ENCODE measurements at places on chromosomes 16 and 17.

GRCh38 chr16:67091906-67092566 is 17.7 kb upstream of the PHAF1 start:
- DNase-seq = no peak

DNA sequence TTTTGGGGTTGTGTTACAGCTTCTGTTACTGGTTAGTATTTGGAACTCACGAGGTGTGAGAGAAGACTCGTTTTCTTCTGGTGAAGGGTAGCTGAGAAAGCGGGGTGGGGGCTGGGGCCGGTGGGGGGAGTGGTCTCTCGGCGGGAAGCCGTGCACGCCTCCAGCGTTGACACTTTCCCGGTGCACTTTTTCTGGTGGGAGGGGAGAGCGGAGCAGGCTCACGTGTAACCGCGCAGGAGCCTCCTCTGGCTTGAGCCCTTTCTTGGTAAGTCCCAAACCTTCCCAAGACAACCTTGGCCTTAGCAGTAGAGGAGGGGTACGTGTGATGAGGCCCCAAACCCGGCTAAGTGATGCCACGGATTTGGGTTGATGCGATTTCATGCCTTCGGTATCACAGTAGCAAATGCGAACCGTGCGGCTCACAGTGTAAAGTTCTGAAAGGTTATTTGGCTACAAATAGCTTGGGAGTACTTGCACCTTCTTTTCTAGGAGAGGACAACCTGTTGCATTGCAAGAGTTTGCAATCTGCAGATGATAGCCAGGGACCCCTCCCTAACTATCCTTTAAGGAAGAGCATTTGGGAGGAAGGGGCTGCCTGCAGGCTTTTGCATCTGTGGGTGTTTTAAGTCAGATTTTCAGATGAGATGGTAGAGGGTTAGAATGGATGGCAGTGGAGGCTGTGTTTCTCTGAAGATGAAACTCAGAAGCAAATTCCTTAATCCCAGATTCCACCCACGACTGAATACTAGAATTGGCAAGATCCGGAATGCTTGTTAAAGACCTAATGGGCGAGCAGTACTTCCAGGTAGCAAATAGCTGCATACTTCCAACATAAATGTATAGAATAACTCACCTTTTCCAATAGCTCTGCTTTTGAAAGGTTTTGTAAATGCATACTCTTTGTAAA is 1.5 kb downstream of the HLF start:
- DNase-seq = peak; percentile 22

- DNase-seq = no peak
These were observed 458 bp downstream of the ZNF200 start for GRCh38 chr16:3234543-3234856.

DNA sequence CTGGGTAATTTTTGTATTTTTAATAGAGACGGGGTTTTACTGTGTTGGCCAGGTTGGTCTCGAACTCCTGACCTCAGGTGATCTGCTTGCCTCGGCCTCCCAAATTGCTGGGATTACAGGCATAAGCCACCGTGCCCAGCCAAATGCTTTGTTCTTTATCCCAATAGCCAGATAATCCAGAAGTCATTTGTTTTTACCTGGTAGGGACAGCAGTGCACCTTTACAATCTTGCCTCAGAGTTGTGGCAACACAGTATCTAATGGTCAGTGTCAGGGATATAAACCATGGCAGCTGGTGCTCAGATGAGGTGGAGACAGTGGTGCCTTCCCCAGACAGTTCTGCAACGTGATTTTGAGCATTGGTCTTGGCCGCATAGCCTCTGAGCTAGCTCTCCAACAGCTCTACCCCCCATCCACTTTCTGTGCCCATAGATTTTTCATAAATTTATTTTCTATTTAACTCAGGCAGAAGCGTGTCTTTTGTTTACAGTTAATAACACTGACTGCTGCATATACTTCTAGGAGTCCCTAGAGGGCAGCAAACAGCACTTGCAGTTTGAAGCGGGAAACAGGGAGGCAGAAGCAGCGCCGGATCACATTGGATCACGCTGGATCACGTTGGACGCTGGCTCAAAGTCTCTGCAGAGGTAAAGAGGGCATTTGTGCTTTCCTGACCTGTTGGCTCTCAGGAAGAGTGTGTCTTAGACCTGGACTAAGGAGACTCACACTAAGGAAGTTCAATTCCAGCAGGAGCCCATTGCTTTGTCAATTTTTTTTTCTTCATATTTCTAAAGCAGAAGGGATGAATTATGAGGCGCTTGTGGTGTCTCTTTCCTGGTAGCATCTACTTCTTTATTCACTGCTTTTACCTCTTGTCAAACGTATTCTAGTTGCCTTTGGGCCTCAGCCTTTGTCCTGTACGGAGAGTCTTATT is 5.1 kb upstream of the GGT6 start:
- peak; percentile 68 for DNase-seq

GRCh38 chr16:19014461-19014860 is 30.7 kb downstream of the TMC7 start:
- DNase-seq = peak; percentile 32

DNA sequence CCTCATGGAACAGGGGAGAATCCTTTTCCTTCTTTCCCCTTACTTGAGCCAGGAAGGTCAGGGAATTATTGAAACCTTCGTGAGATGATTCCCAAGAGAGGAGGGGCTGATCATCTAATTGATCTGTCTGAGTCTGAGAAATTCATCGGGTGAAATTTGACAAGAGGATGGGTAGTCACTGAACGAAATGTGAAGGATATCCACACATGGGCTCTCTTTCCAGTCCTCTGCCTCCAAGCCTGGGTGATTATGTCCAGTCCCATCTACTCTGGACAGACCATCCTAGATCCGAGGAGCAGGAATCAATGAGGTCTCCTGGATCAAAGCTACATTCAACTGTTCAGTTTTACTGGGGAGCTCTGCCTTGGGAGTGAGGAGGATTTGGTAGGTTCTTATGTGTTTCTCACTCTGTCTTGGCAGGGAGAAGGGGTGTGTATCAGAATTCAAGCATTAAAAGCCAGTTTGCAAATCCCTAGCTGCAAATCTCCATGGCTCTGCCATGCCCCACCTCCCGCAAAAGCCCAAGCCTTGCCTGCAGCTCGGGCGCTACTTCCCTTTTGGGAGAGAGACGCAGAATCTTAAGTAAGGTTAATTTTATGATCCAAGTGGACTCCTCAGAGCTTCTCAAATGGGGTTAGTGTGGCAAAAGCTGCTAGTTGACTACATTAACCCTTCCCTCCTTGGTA is 47.1 kb upstream of the TEKT3 start:
- DNase-seq = no peak

Measured in WTC11 (cell line).